ENCODE measurements at places on chromosomes 1 and 21.

DNA sequence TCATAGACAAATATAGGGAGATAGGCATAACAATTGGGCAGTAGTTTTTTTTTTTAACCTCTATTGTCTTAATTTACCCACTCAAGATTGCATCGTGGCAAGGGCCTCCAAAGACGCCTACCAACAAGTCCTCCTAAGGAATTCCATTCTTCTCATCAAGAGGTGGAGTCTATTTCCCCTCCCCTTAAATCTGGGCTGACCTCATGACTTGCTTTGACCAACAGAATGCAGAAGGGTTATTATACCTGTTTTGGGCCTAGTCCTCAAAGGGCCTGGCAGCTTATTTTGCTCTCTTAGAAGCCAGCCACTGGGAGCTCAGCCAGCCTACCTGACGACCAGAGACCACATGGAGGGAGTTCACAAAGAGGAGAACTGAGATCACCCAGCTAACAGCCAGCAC is 92.3 kb downstream of the COQ8A start:
- DNase-seq: no peak

GRCh38 chr1:90925928-90926869 is 95.6 kb downstream of the ZNF644 start:
- no peak for DNase-seq

GRCh38 chr1:179823693-179824092 is 53.9 kb downstream of the TOR1AIP2 start:
- DNase-seq: no peak

DNA sequence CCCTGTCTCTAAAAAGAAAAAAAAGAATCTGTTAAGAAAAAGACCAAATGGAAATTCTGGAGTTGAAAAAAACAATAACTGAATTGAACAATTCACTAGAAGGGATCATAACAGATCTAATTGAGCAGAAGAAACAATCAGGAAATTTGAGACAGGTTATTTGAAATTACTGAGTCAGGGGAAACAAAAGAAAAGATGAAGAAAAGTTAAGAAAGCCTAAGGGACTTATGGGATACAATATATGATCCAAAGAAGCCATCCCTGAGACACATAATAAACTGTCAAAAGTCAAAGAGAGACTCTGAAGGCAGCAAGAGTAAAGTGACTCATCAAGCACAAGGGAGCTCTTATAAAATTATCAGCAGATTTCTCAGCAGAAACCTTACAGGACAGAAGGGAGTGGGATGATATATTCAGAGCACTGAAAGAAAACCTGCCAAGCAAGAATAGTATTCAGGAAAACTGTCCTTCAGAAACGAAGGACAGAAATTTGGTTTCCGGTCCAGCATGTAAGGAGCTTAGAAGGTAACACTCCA is 44.5 kb downstream of the SLC2A1 start:
- DNase-seq: no peak

DNA sequence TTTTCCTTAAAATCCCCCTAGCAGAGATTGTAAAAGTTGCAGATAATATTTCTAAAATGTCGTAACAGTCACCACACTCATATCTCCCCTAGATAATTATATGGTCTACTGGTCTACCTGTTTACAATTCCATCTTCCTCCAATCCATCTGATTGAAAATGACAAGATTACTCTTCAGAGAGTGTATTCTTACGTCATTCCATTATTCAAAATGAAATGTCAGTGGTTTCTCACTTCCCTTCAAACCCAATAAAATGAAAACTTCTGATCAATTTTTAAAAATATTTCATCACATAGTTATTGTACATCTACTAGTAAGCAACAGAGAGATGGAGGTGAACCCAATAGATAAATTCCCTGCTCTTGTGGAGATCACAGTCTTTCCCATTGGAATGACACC is 202.2 kb upstream of the C8B start:
- DNase-seq: no peak

GRCh38 chr1:154794608-154795007 is 75.5 kb downstream of the KCNN3 start:
- DNase-seq: no peak

DNA sequence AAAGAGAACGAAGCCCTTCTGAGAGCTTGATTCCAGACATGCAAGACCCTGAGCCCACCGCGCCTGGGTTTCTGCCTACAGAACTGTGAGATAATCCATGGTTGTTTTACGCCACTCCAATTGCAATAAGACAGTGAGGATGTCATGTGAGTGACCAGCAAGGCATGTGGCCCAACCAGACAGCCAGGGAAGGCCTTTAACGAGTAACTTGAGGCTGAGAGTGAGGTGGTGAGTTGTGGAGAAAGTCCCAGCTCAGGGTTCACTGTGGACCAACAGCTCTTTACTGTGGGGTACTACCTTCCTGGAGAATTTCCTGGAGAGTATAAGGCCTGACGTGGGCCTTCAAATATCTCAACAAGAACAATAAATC is 153.9 kb downstream of the ETS2 start:
- DNase-seq: no peak
